ENCODE measurements at places on chromosomes 13 and 19. TPM values are rescaled to one million over a fixed set of nuclear protein-coding genes. Genes with fewer than 3 reads are reported as not detected.

Gene PSG1
- total RNA-seq, result 0.29 TPM

Gene TNNT1
- 6.3 TPM for total RNA-seq

Gene PSG3
- not detected for total RNA-seq

Gene ZNF574
- 10.7 TPM for total RNA-seq

Gene NOTCH3
- 12.2 TPM for total RNA-seq

Gene NXNL1
- not detected for total RNA-seq

Gene ZSCAN4
- total RNA-seq, result not detected

Gene LYL1
- 0.71 TPM for total RNA-seq

Gene BRSK1
- 4.3 TPM for total RNA-seq

Gene F10
- total RNA-seq, result 16.0 TPM

Gene ZIM2
- not detected for total RNA-seq

Gene GTF2F2
- 23.1 TPM for total RNA-seq

Gene ZNF560
- 0.53 TPM for total RNA-seq

Gene VMAC
- 1.4 TPM for total RNA-seq

Gene TEKTIP1
- total RNA-seq, result not detected

Gene VSIG10L
- 0.35 TPM for total RNA-seq

Gene HSD17B14
- 2.3 TPM for total RNA-seq

Gene KIR3DL2
- not detected for total RNA-seq

Gene RANBP3
- total RNA-seq, result 63.8 TPM

Gene FFAR2
- total RNA-seq, result not detected

Gene ZNF506
- total RNA-seq, result 16.4 TPM

Gene ATP1A3
- 0.29 TPM for total RNA-seq

Gene ZNF709
- 1.7 TPM for total RNA-seq

Gene MYO16
- not detected for total RNA-seq

Gene ZNF582
- total RNA-seq, result 0.35 TPM

Gene ADGRE2
- 1.7 TPM for total RNA-seq

Gene TTC9B
- not detected for total RNA-seq
